Lung microvascular endothelial cell (primary cell): ENCODE measurements at places on chromosomes 7 and 10. TPM values are rescaled to one million over a fixed set of nuclear protein-coding genes. Genes with fewer than 3 reads are reported as not detected.

DNA sequence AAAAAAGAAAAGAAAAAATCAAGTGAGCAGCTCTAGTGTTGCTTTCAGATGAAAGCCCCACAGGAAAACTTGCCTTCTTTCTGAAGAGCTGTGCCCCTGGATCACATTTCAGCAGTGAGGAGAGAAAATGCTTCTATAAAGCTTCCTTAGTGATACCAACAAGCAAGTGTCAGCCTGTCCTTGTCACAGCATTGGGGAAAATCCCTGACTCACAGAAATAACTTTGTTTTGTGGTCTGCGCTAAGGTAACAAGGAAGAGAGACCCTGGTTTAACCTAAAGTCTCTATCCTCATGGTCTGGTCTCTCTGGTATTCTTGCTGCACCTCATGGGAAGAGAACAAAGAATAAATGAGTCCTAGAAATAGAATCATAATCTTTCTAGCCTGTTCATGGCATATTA, 885.2 kb upstream of the SORCS1 start:
- no peak for DNase-seq

GRCh38 chr7:148142660-148143248, 447.8 kb upstream of the C7orf33 start:
- DNase-seq = peak; percentile 0

DNA sequence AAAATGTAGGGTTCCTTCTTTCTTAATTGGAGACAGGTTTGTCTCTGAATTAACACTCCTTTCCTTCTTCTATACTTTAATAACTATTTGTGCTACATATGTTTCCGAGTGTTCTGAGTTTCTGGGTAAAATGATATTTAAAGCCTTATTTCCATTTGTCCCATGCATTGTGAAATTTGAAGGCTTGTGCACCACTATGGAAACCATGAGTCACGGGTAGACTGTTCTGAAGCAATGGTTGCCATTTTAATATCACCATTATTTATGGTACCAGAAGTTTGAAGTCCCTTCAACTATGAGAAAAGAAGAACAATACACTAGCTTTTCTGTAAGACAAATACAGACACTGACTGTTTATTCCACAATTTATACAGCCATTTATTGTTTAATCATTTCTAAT, 44.7 kb upstream of the ZEB1 start:
- peak; percentile 60 for DNase-seq

DNA sequence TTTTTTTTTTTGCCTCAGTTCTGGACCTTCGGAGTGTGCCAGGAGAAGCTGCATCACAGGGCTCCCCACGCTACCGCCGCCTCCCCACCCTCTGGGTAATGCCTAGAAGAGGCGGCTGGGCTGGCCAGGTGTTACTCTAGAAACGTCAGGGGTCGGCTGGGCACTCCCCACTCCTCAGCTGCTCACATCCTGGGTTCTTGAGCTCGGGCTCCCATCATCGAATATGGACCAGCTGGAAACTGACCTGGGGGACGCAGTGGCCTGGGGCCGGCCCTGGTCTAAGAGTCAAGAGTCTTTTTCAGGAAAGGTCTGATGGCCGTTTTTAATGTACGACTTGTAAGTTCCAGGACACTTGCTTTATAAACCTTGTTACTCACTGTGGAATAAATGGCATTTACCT, 326.5 kb downstream of the WDR37 start:
- DNase-seq = no peak

- DNase-seq = no peak
Observed at GRCh38 chr10:19605806-19606205, 210.4 kb upstream of the PLXDC2 start.

DNA sequence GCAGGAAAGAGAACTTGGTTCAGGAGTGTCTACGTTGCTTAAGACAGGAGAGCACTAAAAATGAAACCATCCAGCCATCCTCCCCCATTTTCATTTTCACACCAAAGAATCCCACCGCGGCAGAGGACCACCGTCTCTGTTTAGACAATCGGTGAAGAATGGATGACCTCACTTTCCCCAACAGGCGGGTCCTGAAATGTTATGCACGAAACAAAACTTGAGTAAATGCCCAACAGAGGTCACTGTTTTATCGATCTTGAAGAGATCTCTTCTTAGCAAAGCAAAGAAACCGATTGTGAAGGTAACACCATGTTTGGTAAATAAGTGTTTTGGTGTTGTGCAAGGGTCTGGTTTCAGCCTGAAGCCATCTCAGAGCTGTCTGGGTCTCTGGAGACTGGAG, 1.4 kb upstream of the IL6 start:
- no peak for DNase-seq

- DNase-seq = no peak
Observed at GRCh38 chr10:29315814-29316213, 26.9 kb downstream of the LYZL1 start.

- DNase-seq = no peak
Observed at GRCh38 chr10:104057717-104058116, 28.0 kb downstream of the COL17A1 start.

DNA sequence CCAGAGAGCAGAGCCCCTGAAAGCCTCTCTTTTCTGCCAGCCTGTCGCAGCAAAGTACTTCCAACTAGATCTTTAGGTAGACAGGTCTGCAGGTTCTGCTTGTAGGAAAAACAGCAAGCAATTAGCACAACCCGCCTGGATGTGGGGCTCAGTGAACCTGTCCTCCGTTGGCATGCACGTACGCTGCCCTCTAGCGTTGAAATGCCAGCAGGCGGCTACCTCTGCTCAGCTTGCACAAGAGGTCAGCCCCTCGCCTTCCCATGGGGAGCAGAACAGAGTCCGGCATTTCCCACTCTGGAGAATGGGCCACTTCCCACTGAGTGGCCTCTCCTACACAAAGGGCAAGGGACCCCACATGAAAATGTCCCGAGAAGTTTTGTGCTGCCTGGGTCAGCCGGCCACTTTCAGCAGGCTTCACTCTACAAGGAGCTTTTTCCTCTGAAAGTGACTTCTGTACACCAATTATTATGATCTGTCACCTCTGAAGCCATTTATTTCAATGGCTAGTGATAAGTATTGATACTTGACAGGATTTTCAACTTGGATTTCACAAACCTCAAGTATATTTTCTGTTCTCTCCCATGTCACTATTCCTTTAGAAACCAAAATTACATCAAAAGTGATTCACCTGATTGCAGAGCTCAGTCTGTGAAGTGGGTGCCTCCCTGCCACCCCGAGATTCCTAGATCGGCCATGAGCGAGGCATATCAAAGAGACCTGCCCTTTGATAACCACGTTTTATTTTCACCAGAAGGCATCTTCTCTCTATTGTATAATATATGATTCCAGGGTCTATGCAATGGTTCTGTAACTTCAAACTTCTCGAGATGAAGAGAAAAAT, 56.7 kb downstream of the JCAD start:
- DNase-seq = peak; percentile 92

DNA sequence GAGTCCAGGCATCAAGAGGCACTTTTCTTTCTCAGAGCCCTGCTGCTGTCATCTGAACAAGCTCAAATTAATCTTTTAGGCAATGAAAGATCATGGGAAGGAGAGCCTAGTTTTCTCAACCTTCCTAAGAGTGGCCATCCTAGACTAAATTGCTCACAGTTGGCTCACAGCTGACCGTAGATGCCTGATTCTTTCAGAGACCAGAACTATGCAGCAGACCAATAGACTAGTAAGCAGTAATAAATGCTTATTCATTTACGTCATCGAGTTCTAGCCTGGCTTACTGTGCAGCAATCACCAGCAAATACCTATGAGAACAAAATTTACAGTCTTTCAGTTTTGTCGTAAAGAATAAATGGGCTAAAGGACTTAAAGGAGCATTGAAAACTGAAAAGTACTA, 602.9 kb upstream of the GHITM start:
- DNase-seq = no peak

The NCOA4 gene
- 138 and 166 TPM in 2 replicates for total RNA-seq

The GPER1 gene
- 1.1 and 1.2 TPM in 2 replicates for total RNA-seq

The GJD4 gene
- total RNA-seq = not detected in 2 replicates

The MYPN gene
- total RNA-seq = not detected in 2 replicates

The CRHR2 gene
- not detected in 2 replicates for total RNA-seq

The CHST15 gene
- 60.1 and 105 TPM in 2 replicates for total RNA-seq

The CDNF gene
- 0.40 and 0.44 TPM in 2 replicates for total RNA-seq

The NEUROG3 gene
- not detected in 2 replicates for total RNA-seq

The PLPP4 gene
- 0.20 and 0.87 TPM in 2 replicates for total RNA-seq
